Left kidney (tissue), 8 donors: ENCODE measurements at places on chromosomes 11 and 22. TPM values are rescaled to one million over a fixed set of nuclear protein-coding genes. Genes with fewer than 3 reads are reported as not detected.

DNA sequence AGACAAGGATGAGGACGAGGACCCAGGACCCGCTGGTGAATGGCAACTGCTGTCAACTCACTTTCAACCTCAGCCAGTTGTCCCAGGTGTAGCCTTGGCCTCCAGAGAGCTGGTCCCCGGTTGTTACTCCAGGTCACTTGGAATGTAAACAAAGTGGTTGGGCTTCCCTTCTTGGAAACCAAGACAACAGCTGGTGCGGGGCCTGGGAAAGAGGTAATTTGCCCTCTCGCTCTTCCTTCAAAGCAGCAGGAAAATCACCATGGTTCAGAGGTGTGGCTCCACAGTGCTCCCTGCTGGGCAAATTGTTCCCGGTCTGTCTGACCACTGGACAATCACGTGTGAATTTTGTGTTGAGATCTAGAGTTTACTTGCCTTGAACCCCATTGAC, 15.0 kb downstream of the SLC1A2 start:
- no peak for DNase-seq

DNA sequence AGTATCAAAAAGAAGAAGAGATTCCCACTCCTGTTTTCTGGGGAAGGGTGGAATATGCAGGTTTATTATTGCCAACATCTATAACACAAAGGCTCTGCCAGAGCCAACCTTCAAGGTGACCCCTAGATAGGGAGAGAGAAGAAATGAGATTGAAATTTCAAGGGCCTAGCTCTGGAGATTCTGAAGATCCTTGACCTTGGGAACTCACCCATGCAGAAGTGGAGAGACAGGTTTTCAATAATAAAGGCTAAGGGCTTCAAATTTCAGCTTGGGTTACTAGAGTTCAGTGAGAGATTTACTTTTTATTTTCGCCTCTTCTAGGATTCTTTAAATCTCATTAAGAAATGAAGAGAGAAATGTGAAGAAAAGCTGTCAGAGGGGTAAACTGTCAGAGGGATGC, 98.4 kb downstream of the CD44 start:
- DNase-seq: no peak

DNA sequence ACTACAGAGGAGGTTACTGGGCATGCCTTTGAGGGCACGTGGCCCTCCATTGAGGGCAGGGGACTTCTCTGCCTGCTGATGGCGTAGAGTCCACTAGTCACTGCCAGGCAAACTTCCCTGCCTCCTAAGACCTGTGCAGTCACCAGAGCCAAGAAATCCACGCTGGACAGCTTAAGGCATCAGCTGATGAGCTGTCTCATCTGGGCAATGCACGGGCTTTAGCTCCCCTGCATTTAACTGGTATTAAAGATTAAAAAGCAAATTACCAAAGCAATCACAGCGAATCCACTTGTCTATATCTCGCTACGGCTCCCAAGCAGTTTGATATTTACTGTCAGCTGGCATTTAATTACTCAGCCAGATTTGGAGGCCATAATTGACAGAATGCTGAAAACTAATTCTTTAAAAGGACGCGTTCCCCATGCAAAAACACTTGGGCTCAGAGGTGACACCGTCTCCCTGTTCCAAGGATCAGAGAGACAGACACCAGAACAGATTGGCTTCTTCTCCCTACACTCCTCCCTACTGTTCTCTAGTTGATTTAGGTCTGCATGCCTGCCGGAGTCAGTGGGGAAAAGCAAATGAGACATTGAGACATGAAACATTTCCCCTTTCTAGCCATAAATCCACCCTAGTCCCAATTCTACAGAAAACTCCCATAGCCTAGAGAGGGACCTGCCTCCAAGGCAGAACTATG, 68.5 kb downstream of the SPATA19 start:
- no peak for DNase-seq

DNA sequence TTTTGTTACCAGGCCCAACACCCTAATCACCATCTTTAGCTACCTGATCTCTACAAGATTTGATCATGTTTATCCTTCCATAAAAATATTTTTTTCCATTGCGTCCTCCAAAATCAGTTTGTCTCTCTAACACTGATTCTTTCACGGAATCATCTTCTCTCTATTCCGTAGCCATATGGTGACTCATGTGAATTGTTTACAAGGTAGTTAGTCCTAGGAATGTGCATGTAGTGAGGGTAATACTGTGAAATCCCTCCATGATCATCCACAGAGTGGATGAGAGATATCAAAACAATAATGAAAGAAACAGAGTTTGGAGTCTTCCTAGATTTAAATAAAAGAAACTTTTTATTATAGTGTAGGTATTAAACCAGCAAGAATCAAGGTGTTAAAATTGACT, 230.2 kb downstream of the METTL15 start:
- no peak for DNase-seq

GRCh38 chr11:111730871-111731591, 35.2 kb downstream of the PPP2R1B start:
- DNase-seq: no peak

DNA sequence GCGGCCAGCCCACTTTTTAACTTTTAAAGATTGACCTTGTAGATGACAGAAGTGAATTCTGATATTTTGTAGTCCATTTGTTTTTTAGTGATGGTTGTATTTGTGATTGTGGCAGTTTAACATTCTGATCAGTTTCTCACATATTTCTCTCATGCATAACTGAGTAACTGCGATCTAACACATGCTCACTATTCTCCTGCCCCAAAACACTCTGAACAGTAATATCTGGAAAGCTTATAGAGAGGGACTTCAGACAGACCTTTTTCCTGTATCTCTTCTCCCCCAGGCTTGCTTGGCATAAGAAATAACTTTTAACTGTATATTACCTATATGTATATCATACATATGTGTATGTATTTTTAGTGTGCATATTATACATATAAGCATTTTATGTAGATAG, 37.3 kb upstream of the MYO18B start:
- no peak for DNase-seq

DNA sequence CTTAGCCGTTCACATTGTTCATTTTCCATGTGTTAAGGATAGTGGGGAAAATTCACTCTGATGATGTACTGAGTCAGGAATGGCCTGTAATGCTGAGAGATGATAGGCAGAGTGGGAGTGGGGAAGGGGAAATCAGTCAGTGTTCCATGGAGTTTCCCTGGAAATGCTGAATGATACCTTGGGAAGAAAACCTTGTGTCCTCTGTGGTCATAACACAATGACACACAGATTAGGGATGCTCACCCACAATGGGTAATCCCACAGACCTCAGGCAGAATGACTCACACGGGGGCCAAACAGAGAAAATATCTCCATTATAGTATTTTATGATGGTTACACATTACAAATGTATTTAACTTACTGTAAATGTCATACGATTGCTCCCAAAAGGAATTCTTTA, 118.0 kb downstream of the SNX19 start:
- DNase-seq: no peak

DNA sequence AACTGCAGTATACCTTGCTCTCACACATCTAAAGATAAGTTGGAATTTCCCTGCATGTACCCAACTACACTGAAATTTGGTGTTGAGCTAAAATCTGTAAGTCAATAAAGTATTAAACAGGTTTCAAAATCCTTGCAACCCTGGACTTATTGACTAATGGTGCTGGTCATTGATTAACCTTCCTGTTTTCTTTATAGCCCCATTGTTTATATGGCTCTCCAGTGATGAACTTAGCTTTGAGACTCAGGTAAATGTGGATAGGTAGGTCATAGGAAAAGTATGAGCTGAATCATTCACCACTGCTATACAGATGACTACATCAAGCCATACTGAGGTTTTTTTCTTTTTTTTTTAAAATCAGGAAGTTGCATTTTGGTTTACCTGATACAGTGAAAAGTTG, 132.7 kb downstream of the FAT3 start:
- DNase-seq: no peak

DNA sequence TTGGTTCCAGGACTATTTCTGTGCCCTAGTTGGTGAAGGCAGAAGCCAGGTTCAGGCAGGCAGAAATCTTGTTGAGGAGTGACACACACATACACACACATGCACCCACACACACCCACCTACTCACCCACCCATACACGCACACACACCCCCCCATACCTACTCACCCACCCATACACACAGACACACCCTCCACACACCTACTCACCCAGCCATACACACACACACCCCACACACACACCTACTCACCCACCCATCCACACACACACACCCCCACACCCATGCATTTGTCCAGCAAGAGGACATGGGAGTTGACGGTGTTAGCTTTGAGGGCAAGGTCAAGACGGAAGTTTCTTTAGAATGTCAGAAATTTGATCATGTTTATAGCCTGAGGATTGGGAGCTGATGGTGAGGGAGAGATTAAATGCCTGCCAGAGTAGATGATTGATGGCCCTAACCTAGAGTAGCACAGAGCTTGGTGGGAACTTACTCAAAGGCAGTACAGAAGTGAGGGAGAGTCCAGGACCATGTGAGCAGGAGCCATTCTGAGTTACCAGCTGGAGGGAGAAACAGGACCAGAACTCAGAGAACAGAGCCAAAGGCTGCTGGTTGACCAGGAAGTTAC, 68.9 kb downstream of the CYB5R2 start:
- DNase-seq: no peak

DNA sequence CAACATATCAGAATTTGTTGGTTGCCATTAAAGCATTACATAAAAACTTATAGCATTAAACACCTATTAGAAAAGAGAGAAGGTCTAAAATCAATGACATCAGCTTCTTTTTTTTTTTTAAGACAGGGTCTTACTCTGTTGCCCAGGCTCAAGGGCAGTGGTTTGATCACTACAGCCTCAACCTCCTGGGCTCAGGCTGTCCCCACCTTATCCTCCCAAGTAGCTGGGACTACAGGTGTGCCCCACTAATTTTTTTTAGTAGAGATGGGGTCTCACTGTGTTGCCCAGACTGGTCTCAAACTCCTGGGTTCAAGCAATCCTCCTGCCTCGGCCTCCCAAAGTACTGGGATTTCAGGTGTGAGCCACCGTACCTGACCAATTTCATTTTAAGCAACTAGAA, 57.9 kb downstream of the ARHGEF12 start:
- no peak for DNase-seq

DNA sequence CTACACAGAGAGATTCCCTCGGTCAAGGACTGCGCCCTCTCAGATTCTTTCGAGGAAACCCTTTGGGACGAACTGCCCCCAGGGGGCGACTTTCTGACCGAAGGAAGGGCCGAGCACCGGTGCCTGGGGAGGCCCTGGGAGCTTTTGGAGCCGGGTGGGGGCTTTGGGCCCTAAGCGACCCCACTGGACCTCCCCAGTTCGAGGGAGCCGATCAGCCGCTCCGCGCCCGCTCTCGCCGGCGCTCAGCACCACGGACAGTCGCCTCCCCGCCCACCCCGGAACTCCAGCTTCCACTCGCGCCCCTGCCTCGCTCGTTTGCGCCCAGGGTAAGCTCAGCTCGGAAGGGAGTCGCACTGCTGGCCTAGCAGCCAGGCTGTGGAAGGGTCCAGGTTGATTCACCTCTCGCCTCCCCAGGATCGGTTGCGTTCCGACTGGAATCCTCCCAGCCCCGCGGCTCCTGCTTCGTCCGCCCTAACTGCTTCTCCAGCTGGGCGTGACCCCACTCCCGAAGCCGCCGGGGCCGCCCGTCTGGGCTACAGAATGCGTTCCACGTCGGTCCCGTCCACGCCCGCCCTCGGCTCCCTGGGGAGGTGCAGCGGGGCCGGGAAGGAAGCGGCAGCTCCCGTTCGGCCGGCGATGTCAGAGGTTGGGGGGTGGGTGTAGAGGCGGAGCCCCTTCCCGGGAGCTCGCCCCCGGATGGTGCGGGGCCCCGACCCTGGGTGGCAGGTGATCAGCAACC, 428 bp downstream of the SCN3B start:
- peak; percentile 51 for DNase-seq

DNA sequence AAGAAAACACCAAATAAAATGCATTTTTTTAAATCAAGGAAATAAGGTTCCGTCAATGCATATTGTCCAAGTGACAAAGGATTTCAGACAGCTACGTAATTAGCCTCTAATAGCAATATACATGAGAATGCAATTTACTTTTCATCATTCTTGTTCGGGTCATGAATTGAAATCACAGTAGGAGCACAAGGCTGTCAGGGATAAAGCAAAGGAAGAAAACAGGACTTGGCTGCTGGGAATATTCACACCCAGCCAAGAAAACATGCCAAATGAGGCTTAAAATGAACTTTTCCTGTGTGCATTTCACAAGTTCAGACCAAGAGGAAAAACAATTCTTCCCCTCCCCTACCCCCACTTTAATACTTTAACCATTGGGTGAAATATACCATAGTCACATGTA, 188.6 kb downstream of the CWF19L2 start:
- DNase-seq: no peak

Gene IGLL1
- polyA plus RNA-seq: 0.40 TPM

Gene APLNR
- polyA plus RNA-seq: 88.7 TPM

Gene SLCO2B1
- 8.2 TPM for polyA plus RNA-seq

Gene KRTAP5-10
- 0.53 TPM for polyA plus RNA-seq

Gene MRGPRX3
- not detected for polyA plus RNA-seq

Gene SLC22A6
- 29.4 TPM for polyA plus RNA-seq

Gene HTR3A
- not detected for polyA plus RNA-seq

Gene APOBEC3B
- polyA plus RNA-seq: 4.4 TPM
